ENCODE measurements at places on chromosomes 5 and 9.

GRCh38 chr5:132384506-132385050 is 15.1 kb downstream of the SLC22A5 start:
- peaks cover 2% of the 10 kb centered on the region for H3K36me3 ChIP-seq
- DNase-seq = no peak
- no peak overlapping the region for H3K27ac ChIP-seq
- peaks cover 27% of the 10 kb centered on the region for H3K4me1 ChIP-seq
- no peak overlapping the region for H3K4me3 ChIP-seq

GRCh38 chr5:52709167-52709925 is 78.4 kb upstream of the ITGA1 start:
- no peak overlapping the region for H3K27ac ChIP-seq
- no peaks in the 10 kb centered on the region for H3K27me3 ChIP-seq
- peaks cover 15% of the 10 kb centered on the region for H3K4me1 ChIP-seq

- H3K27me3 ChIP-seq = no peaks in the 10 kb centered on the region
- no peak overlapping the region for H3K27ac ChIP-seq
- H3K4me3 ChIP-seq = no peak overlapping the region
- no peak for DNase-seq
- no peaks in the 10 kb centered on the region for H3K36me3 ChIP-seq
Measured at GRCh38 chr9:105054491-105054890, 126.5 kb upstream of the ABCA1 start.

GRCh38 chr9:112063151-112063550 is 111.9 kb downstream of the SUSD1 start:
- H3K27ac ChIP-seq = no peak overlapping the region
- H3K36me3 ChIP-seq = no peaks in the 10 kb centered on the region
- H3K27me3 ChIP-seq = no peaks in the 10 kb centered on the region
- no peak for DNase-seq

GRCh38 chr5:146732962-146733361 is 145.6 kb downstream of the PPP2R2B start:
- no peak overlapping the region for H3K4me3 ChIP-seq
- H3K4me1 ChIP-seq = no peaks in the 10 kb centered on the region
- no peaks in the 10 kb centered on the region for H3K36me3 ChIP-seq
- no peak overlapping the region for H3K27ac ChIP-seq
- DNase-seq = no peak
- no peaks in the 10 kb centered on the region for H3K27me3 ChIP-seq

DNA sequence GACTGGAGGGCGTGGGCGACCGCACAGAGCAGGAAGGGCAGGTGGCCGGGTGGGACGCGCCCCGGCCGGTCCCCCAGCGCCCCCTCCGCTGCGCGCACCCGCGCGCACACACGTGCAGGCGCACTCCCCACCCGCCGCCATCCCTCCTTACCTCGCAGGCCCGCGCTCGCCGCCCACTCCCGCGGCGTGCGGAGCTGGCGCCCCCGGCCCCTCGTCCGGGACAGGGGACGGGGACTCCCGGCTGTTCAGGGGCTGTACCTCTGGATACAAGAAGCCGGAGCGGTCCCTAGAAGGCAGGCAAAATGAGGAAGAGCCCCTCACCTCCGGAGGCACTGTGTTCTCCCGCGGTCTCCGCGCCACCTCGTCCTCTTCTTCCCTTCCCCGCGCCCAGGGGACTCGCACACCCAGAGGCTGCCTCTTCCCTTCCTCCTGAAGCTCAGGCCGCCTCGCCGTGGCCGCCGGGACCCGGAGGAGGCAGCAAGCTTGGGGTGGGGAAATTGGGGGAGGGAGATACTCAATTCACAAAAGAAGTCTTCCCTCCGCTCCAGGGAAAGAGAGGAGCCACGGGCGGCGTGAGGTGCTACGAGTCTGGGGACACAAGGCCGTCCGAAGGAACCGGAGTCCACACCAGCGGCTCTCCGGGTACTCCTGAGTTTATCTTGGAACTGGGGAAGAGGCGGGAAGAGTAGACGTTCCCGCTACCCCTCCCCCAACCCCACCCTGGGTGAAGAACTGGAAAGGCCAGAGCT is 1.4 kb upstream of the GABRB2 start:
- no peak for DNase-seq
- peaks cover 5% of the 10 kb centered on the region for H3K4me1 ChIP-seq
- H3K4me3 ChIP-seq = no peak overlapping the region
- no peak overlapping the region for H3K27ac ChIP-seq
- H3K27me3 ChIP-seq = peaks cover 31% of the 10 kb centered on the region

- H3K36me3 ChIP-seq = no peaks in the 10 kb centered on the region
- no peaks in the 10 kb centered on the region for H3K27me3 ChIP-seq
- no peaks in the 10 kb centered on the region for H3K4me1 ChIP-seq
- H3K27ac ChIP-seq = no peak overlapping the region
- no peak for DNase-seq
Measured at GRCh38 chr5:6115852-6116251, 262.5 kb downstream of the MED10 start.

- no peak for DNase-seq
- H3K27me3 ChIP-seq = no peaks in the 10 kb centered on the region
- H3K27ac ChIP-seq = no peak overlapping the region
- no peaks in the 10 kb centered on the region for H3K36me3 ChIP-seq
Measured at GRCh38 chr5:67528953-67529352, 332.4 kb upstream of the CD180 start.

GRCh38 chr9:122202111-122202510 is 26.6 kb downstream of the LHX6 start:
- H3K36me3 ChIP-seq = no peaks in the 10 kb centered on the region
- no peak overlapping the region for H3K4me3 ChIP-seq
- no peaks in the 10 kb centered on the region for H3K4me1 ChIP-seq
- no peak for DNase-seq
- H3K27ac ChIP-seq = no peak overlapping the region

DNA sequence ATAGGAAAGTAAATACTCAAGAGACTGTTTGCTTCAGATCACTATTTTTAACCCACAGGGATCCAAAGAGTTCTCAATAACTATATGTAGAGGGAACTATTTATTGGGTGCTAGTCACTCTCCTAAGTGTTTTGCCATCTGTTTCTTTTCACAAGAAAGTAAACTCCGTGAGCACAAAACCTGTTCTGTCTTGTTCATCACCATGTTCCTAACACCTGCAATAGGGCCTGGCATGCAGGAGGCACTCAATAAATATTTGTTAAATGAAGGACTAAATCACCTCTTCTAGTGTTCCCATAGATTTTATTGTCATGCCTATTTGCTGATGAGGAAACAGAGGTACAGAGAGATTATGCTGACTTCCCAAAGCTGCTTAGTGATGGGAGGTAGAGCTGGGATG is 118.2 kb downstream of the VCAN start:
- H3K27me3 ChIP-seq = no peaks in the 10 kb centered on the region
- no peak for DNase-seq
- no peak overlapping the region for H3K27ac ChIP-seq
- H3K4me3 ChIP-seq = no peak overlapping the region
- no peaks in the 10 kb centered on the region for H3K36me3 ChIP-seq

DNA sequence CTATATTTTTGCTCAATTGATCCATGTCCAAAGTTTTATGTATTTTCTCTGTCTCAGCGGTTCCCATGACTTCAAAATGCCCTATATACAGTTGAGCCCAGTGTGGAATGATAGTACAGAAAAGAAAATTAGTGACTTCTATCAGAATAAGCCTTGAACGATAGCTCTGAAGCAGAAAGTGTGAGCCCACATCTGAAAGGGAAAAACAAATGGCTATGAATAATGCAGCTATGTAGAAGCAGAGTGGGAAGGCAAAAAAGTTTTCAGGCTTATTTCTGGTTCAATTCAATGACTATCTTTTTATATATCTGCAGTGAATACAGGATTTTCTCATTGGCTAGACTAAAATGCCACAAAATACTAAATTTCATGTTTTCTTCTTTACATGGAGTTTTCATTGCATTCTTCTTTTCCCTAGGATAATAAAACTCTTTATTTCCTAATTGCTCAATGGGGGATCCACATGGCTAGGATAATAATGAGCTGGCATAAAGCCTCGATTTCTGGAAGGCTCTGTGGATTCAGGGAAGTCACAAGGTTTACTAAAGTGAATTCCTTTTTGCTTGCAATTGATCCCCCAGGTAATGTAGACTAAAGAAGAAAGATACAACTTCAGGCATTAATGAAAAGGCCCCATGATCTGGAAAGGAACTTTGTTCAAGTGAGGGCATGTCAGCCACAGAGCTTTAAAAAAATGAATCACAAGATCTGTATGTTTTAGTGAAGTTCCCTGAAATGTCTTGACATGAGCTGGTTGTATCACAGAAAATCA is 377.0 kb upstream of the RIOK2 start:
- H3K27me3 ChIP-seq = no peaks in the 10 kb centered on the region
- H3K4me3 ChIP-seq = no peak overlapping the region
- H3K4me1 ChIP-seq = no peaks in the 10 kb centered on the region
- DNase-seq = no peak
- no peaks in the 10 kb centered on the region for H3K36me3 ChIP-seq
- no peak overlapping the region for H3K27ac ChIP-seq

DNA sequence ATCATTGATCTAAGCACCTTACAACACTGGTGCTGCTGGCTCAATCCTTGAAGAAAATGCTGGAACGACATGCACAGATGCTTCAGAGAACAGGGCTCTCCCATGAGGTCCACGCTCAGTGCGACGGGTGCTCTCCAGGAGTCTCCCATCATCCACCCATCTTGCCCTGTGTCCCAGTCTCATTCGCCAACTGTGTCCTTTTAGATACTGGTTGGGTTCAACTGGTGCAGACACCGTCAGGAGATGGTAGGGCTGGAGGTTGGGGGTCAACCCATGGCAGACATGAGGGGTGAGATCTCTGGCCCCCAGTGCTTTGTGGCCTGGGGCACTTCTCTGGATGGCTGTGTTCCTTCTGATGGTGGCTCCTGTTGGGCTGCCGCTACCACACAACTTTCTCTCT is 1.6 kb upstream of the OBP2B start:
- no peak overlapping the region for H3K27ac ChIP-seq
- no peaks in the 10 kb centered on the region for H3K36me3 ChIP-seq
- peaks cover 3% of the 10 kb centered on the region for H3K27me3 ChIP-seq
- H3K4me3 ChIP-seq = no peak overlapping the region
- no peak for DNase-seq
- no peaks in the 10 kb centered on the region for H3K4me1 ChIP-seq

DNA sequence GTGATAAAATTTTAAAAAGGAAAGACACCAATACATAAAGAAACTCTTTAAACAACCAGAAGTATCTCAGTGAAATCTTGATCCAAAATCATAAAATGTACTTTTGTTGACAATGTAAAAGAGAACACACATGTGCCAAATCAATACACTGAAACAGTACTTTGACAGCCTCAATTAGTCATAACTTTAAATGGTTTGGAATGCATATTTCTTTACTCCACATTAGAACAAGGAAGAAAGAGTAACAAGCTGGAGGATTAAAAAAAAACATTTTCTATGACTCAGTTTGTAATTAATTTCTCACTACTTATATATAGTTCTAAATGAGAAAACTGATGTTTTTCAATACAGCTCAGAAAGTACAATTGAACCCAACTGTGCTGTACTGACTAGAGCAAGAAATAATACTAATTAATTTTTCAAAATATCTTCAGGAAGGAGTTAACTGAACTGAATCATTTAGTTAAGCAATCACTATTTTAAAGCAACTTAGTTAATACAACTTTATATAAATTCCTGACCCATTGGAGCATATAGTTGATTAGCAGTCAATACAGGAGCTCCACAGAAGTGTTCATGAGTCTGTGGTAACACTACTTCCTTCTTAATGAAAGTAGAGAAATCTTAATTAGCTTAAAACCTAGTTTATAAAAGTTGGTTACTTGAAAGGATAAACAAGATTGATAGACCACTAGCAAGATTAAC is 101.0 kb downstream of the NR3C1 start:
- no peaks in the 10 kb centered on the region for H3K27me3 ChIP-seq
- DNase-seq = no peak
- H3K4me3 ChIP-seq = no peak overlapping the region
- H3K27ac ChIP-seq = no peak overlapping the region
- H3K4me1 ChIP-seq = no peaks in the 10 kb centered on the region

DNA sequence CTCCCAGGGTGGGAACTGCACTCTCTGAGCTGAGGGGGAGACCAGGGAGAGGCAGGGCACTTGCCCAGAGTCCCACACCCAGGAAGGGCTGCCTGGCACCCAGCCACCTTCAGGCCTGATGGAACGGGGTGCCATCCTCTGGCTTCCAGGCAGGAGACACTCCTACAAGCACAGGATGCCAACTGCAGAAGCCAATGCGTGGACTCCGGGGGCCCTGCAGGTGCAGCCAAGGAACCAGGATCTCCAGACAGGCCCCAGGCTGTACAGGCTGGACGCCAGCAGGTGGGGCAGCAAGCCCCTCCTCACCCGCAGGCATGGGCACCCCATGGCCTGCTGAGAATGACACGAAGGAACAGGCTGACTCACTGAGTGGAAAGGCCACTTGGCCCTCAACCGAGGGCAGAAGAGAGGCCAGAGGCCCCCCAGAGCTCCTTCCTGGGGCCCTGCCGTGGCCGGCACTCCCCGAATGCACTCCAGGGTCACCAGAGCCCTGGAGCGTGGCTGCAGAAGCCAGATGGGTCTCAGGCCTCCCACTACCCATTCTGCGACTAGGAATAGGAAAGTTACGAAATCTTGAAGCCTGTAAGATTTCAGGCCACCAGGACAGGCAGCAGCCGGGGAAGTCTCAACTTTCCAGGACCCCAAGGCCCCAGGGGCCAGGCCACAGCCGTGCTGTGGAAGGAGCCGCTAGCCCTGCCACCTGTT is 15.7 kb downstream of the NACC2 start:
- no peaks in the 10 kb centered on the region for H3K27me3 ChIP-seq
- H3K36me3 ChIP-seq = peaks cover 3% of the 10 kb centered on the region
- peaks cover 31% of the 10 kb centered on the region for H3K4me1 ChIP-seq
- DNase-seq = no peak
- no peak overlapping the region for H3K27ac ChIP-seq
- H3K4me3 ChIP-seq = no peak overlapping the region

GRCh38 chr9:119884438-119884837 is 515.2 kb upstream of the BRINP1 start:
- no peaks in the 10 kb centered on the region for H3K4me1 ChIP-seq
- H3K36me3 ChIP-seq = no peaks in the 10 kb centered on the region
- no peak for DNase-seq
- H3K27ac ChIP-seq = no peak overlapping the region
- no peaks in the 10 kb centered on the region for H3K27me3 ChIP-seq

DNA sequence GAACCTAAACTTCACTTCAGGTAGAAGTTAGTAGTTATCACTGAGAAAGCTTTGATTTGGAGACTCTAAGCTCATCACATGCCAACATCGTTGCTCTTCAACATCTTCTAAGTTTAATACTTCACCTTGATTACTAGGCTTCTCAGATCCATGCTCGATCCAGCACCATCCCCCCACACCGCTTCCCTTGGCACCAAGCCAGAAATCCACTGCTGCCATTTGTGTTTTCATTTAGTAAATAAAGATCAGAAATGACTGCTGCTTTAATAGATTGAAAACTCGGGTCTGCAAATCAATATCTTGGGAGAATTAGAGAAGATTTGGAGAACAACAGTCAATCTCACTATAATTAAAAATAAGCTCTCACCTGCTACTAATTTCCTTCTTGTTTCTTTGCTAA is 214.7 kb upstream of the NR4A3 start:
- H3K4me3 ChIP-seq = no peak overlapping the region
- no peak for DNase-seq
- H3K36me3 ChIP-seq = no peaks in the 10 kb centered on the region

- no peak overlapping the region for H3K27ac ChIP-seq
- H3K27me3 ChIP-seq = no peaks in the 10 kb centered on the region
- no peak overlapping the region for H3K4me3 ChIP-seq
- DNase-seq = no peak
- H3K4me1 ChIP-seq = no peaks in the 10 kb centered on the region
- H3K36me3 ChIP-seq = no peaks in the 10 kb centered on the region
Measured at GRCh38 chr5:133599044-133599443, 13.3 kb downstream of the FSTL4 start.
